ENCODE measurements at places on chromosomes 16 and 17. TPM values are rescaled to one million over a fixed set of nuclear protein-coding genes. Genes with fewer than 3 reads are reported as not detected.
A peak's percentile ranks its signal among the peaks of the same experiment; 100 is the strongest.

Gene MYH13
- total RNA-seq: not detected

Gene RHBDF1
- 33.1 TPM for total RNA-seq

- DNase-seq: no peak
These were observed 397.5 kb downstream of the CDH11 start for GRCh38 chr16:64724339-64724738.

GRCh38 chr16:11009027-11009755, 64.8 kb downstream of the CLEC16A start:
- no peak for DNase-seq

Gene RAC3
- 2.6 TPM for total RNA-seq

Gene SGCA
- total RNA-seq: 4.2 TPM

GRCh38 chr17:29140631-29141513, 39.3 kb downstream of the MYO18A start:
- DNase-seq: peak; percentile 78

DNA sequence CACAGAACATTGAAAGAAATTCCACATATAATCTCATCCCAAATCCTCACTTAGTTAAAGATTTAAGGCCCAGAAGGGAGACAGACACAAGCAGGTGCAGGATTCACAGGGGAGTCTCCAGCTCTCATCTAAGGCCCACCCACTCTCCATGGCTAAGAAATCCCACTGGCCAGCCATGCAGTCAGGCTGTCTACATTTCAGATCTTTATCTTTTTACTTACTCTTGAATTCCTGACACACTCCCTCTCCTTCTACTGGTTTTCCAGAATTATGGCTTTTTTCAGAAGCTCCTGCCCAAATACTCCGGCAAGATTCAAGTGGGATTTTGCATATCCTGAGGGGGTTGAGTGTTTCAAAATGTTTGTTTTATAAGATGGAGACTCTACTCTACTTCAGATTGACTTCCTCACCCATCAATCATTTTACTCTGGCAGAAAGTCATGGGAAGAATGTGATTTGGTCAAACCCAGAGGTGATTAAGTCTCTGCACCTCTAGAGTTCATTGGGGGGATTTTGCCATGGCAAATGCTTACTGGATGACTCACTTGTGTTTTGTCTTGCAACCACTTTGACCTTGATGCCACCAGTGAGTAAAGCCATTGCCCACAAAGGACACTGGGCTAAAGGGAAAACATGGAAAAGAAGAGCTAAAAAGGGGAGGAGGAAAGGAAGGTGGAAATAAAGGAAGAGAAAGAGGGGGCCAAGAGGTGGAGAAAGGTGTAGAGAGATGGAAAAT, 688.8 kb upstream of the SALL1 start:
- DNase-seq: peak; percentile 32

DNA sequence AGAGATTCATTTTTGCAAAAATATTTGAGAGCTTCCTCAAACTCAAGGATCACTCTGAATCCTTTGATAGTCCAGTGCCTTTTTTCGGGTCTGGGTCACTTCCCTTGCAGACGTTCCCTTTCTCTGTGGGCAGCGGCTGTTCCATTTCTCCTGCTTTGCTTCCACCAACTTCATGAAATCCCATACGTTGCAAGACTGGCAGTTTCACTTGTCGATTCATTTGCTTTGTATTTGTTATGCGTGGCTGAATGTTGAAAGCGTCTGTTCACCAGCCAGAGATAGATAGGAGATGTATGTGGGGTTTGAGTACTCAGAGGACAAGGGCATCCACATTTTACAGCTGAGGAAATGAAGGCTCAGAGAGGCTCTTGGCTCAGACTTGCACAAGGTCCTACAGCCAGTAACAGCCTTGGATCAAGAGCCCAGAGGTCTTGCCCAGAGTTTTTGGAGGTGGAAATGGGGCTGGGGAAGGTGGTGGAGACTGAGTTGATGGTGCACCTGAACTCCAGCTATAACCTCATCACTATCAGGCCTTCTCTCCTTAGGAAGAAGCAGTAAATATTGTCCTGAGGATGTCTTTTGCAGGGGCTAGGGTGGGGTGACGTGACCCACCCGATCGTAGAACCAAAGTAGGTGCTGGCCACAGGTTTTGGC, 1.3 kb upstream of the CCDC102A start:
- no peak for DNase-seq

DNA sequence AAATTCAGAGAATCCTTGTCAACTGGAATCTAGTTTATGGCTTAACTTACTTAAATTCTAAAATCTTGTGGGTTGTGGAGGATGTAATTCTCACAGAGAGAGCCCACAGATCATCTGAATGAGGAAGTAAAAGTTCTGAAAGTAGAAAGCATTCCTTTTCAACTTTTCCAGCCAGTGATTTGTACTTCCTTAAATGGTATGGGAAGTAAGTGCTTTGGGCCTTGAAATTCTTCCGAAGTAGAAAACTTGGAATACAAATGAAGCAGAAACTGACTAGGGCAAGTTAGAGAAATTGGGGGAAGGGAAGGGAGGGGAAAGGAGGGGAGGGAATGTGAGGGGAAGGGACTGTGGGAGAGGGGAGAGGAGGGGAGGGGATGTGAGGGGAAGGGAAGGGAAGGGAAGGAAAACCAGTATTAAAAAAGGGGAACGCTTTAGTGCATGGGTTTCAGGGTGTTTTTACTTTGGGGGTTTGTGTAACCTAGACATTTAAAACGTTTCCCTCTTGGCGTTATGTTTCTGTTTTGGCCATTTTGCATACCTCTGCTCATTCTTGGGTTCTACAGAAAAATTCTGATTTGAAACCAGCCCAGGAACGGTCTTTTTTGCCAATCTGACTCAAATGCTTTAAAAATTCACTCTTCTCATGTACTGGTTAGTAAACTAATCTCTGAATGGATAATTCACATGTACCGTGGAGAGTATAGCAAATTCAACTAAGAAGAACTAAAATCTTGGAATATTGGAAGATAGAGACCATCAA, 15.5 kb upstream of the SNTB2 start:
- peak; percentile 18 for DNase-seq

- peak; percentile 91 for DNase-seq
These were observed at the start of gene MPP2 for GRCh38 chr17:43907425-43907981. Gene MPP2, minus strand, starts transcription at chr17:43907536. Its CDS starts 3,076 bp downstream, at chr17:43904460.

- DNase-seq: no peak
These were observed 12.8 kb upstream of the CES3 start for GRCh38 chr16:66948134-66948836.

DNA sequence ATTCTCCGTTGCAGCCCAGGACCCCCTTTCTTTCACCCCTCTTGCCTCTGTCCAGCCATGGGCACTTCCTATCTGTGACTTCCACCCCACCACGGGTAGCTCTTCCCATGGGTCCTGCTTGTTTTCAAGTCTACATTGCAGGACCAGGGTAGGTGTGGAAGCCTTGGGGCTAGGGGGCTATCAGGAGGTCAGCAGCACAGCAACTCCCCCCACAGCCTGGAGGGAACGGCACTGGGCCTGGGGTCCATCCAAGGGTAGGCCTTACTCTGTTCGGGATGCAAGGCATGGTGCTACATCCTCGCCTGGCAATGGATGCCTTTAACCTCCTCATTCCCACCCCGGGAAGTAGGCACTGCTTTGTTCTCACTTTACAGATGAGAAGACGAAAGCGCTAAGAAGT, 109.3 kb downstream of the IRX5 start:
- no peak for DNase-seq

DNA sequence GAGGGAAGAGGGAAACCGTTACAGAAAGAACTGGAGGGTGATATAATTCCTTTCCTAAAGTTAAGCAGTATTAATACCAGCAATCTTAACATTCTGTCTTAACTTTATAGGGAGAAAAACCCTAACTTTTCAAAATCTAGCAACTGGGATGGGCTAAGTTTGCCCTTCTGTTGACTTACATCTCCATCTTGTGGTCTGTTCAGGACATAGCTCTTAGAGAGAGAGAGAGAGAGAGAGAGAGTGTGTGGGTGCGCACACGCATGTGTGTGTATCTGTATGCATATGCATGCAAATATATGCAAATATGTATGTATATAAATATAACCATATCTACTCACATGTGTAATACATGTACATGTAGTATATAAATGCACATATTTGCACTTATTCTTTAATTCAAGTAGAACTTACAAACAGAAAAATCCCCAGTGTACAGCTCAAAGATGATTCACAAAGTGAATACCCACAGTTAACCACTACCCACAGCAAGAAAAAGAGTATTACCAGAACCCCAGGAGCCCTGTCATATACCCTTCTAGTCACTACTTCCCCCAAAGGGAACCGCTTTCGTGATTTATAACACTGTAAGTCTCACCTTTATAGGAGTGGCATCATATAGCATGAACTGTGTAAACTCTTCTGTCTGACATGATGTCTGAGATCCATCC, 46.5 kb downstream of the STX8 start:
- peak; percentile 42 for DNase-seq

DNA sequence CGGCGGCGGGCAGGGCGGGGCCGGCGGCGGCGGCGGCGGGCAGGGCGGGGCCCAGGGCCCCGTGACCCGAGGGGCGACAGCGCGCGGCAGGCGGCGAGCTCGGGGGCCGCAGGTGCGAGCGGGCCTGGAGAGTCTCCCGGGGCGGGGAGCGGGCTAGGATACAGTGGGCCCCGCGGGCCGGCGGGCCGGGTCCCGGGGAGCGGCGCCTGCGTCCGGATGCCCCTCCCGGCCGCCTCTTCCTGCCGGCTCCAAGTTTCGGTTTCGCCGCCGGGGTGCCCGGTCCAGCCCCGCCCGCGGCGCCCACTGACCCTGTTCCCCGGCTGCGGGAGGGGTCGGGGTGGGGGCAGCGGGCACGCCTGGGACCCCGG, at the start of gene RNF213:
TSS of gene RNF213 (plus strand) at position 62 of the 368 bp plus-strand sequence. CDS start 2,830 bp downstream, outside the sequence.
- no peak for DNase-seq

DNA sequence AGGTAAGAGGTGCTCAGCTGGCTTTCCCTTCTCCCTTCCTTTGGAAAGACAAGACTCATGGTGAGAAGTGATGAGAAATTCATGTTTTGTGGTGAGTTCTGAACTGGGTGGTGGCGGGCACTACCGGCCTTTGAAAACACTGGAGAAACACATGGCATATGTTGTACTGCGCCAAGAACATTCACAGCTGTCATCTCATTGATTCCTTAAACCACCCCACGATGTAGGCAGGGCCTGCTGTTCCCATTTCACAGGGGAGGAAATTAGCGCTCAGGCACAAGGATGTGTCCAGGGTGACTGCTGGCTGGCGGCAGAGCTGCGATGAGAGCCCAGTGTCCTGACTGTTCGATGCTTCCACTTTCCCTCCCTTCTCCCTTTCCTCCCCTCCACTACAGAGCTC, 1.6 kb upstream of the DOC2B start:
- DNase-seq: no peak

DNA sequence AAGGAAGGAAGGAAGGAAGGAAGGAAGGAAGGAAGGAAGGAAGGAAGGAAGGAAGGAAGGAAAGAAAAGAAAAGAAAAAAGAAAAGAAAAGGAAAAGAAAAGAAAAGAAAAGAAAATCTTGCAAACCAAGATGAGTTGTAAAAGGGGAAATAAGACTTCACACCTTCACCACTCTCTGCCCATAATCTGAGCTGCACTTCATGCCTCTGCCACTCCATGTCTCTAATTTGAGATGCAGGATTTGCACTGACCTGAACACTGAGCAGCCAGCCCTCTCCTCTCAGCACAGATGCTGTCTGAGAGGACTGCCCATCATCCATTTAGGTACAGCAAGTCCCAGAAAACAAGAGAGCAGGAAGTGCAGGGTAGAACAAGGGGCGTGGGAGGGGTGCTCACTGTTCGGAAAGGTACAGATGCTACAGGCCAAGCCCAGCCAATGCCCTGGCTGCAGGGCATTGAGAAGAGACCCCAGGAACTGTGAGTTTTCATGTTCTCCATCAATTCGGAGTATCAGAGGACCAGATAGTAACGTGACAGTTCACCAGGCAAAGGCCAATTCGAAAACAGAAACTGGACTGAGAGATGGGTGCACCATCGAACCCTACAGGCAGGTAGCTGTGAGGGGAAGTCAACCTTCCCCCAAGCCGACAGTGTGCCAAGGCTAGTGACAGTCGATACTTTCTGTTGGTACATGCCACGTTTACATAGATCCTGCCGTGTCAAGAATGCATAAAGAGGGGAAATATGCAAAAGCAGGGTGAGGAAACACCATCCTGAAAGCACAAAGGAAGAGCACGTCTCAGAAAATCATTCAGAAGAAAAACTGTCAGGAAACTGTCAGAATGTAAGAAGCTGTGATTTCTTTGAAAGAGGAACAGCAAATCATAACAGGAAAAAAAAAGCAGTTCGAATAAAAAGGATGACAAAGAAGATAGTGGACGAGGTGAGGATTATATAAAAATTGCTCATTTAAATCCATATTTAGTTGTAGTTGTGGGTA, 142.0 kb upstream of the RCVRN start:
- no peak for DNase-seq

DNA sequence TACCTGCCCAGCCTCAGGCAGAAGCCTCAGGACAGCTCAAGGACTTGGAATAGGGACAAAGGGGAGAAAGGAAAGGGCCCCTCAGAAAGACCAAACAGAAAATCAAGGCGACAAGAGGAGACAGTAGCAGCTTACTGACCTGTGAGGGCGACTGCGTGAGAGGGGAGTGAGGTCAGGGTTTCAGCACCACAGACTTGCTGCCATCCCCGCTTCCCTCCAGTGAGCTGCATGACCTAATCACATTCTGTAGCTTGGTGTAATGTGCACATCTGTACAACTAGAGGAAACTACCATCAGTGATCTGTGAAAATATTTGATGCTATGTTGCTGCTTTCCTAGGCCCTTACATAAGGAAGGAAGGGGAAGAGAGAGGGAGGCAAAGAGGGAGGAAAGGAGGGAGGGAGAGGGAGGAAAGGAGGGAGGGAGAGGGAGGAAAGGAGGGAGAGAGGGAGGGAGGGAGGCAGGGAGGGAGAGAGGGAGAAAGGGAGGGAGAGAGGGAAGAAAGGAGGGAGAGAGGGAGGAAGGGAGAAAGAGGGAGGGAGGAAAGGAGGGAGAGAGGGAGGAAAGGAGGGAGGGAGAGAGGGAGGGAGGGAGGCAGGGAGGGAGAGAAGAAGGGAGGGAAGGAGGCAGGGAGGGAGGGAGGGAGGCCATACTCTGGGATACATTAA, 404.9 kb upstream of the CDH5 start:
- DNase-seq: no peak

DNA sequence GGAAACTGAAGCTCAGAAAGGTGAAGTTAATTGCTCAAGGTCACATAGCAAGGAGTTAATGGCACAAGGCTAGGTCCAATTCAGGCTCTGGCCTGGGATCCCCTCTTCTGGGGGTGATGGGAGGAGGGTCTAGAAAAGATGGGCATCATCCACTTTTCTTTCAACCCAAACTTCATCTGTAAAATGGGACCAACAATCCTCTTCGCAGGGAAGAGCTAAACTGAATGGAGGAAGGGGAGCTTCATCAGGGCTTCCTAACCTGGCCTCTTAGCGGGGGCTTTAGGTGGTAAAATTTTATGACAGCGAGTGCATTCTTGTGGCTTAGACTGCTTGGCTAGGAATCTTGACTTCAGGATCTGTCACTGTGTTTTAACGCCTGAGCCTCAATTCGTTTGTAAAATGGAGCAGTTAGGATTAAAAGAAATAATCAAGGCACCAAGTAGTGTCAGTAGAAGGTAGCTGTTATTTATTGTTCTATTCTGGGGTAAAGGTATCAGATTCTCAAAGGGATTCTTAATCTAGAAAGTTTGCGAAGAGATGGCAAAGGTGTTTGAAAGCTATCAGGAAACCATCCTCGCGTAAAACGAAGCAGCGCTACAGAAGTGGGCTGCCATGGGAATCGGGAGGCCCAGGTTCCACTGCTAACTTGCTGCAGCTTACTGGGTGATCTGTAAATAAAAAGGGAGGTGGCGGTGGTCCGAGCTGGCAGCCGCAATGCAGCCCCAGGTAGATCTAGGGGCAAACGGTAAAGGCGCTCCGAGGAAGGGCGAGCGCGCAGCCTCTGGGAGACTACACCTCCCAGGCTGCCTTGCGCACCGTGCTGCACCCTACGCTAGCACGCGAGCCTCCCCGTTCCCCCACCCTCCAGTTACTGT, 1.5 kb upstream of the SRCAP start:
- DNase-seq: no peak

Measured in kidney (tissue), 22 donors.